ENCODE measurements at places on chromosomes 16 and 17.

DNA sequence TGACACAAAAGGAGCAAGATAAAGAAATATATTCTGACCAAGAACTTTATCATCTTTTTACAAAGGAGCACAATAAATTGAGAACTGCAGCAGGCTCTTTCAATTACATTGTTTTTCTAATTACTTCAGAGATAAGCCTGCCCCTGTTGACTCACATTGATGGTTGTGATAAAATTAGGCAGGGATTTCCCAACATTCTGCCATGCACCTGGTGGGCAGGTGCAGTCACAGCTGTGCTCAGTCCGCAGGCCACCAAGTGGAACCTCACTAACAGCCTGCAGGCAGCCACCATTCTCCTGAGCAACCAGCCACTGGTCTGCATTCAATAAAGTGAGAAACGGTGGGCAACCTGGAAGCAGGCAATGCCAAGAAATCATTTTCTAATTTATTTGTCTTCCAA, 5.1 kb downstream of the FANCA start:
- DNase-seq = no peak

DNA sequence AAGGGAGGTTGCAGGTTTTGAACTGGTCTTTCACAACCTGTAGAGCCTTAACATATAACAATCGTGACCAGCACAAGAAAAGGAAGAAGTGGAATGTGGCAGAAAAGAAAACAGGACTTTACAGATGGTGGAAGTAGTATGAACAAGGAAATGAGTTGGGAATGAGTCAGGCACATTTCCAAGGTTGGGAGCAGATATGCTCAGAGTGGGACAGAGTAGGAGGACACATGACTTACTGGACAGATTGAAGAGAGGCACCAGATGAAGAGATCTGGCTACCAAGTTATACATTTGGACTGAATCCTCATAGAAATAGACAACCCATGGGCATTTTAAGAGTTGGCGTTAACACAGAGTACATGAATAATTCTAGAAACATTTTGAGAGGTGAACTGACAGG, 95.3 kb downstream of the ZNF18 start:
- no peak for DNase-seq

DNA sequence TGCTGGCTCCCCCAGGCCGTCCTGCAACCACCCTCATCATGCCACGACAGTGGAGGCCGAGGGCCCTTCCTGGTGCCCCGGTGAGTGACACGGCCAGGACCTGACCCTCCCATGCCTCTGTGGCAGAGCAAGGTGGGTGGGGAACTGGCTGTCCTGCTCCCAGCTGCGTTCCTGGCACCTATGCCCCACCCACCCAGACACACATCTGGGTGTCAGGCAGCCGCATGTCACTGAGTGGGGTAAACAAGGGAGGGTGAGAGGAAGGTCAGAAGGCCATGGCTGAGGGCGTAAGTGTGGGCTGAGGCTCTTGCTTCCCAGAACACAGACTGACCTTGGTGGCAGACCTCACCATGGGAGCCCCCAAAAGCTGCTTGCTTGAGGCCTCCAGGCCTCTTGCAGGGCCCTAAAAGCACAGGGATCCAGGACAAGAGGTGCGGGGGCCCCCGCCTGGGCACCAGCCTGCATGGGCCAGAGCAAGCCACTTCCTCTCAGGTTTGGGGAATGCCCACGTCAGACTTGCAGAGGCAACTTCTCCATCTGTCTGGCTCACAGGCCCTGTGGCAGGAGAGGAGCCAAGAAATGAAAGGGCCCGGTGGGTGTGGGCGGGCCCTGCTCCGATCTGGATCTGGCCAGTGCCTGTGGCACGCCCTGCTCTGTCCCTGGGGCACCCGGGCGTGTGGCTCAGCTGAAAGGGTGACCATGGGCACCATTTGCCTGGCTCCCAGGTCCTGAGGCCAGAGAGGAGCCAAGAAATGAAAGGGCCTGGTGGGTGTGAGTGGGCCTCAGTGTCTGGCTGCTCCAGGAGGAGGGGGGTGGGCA, 3.9 kb upstream of the CCDC57 start:
- DNase-seq = peak; percentile 82

DNA sequence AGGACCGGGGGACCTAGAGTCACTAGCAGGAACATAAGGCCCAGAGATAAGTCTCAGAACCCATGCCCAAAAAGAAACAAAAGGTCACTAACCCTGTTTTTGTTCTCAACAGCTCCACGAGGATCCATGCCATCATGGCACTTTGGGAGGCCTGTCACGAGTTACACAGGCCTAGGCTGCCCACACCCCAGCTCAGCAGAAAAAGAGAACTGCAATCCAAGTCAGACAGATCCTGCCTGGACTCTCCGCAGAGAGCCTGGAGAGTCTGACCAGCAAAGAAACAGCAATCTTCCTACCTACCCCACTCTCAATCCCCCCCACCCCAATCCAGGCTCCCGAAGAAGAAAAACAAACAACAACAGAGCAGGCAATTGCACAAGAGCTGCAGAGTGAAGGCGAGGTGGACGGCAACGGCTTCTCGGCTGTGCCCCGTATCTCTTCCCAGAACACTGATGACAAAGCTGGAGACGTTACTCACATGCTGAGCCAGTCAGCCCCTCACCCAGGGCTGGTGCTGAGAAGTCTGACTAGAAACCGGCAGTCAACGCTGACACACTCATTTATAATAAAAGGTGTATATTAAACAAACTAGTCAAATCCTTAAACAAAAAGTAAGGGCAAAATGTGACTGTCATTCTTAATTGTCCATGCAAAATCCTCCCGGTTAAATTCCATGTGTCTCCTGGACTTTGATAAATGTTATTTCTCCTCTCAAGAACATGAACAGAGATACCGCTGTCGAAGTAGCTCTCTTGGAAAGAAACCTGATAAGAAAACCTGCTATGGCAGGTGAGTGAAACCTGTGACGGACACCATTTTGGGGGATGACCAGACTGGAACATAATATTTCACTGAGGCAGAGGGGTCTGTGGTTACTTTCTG, 89.3 kb downstream of the SMG6 start:
- DNase-seq = peak; percentile 94

GRCh38 chr17:382644-383533, 30.3 kb upstream of the RPH3AL start:
- DNase-seq = no peak
